Vein endothelial cell (primary cell): ENCODE measurements at places on chromosomes 2 and 18. TPM values are rescaled to one million over a fixed set of nuclear protein-coding genes. Genes with fewer than 3 reads are reported as not detected.

Gene TMEM182
- total RNA-seq = 0.48 and 0.98 TPM in 2 replicates

Gene RAB6C
- not detected in 2 replicates for total RNA-seq

Gene ATP8B1
- total RNA-seq = 80.7 and 92.7 TPM in 2 replicates

Gene C1GALT1C1L
- 0.19 and 0.33 TPM in 2 replicates for total RNA-seq

Gene SGPP2
- not detected in 2 replicates for total RNA-seq

Gene ZSCAN30
- 13.4 and 16.4 TPM in 2 replicates for total RNA-seq
